ENCODE measurements at places on chromosomes 7 and 10.
A peak's percentile ranks its signal among the peaks of the same experiment; 100 is the strongest.

- DNase-seq = no peak
These were observed 12.0 kb upstream of the KLHL7 start for GRCh38 chr7:23093546-23093945.

- no peak for DNase-seq
These were observed 128.9 kb downstream of the VIPR2 start for GRCh38 chr7:159015454-159016410.

DNA sequence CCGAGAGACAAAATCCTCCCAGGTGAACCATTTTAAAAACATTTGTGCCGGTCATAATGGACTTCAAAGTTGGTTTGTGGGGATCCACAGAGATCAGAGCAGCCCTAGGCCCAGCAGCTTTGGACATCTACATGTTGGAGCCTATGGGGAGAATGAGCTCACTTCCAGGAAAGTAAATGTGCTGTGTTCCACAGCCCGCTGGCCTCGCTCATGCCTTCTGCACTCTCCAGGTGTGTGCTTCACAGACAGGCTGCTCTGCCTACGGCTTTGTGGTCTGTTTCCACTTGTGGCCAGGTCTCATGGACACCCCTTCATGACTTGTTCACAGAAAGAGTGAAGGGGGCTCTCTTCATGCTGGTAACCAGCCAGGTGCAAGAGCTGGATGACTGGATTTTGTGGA, 141.6 kb downstream of the ADARB2 start:
- no peak for DNase-seq

GRCh38 chr7:24325708-24326107, 41.7 kb downstream of the NPY start:
- DNase-seq = peak; percentile 45

DNA sequence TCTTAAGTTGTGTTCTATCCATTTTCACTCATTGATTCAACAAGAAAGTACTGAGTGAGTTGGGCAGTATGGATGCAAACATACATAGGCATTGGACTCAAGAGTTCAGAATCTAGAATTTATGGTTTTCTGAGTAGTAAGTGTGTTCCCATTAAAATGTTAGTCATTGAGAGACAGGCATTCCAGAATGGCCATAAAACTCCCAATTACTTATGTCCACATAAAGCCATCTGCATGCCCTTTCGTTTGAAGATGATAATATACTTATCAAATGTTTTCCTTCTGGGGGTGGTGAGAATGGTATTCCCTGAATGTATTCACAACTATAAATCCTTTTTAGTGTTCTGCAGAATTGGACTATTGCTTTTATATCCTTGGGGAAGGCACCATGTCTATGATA, 131.6 kb downstream of the CD36 start:
- no peak for DNase-seq

- no peak for DNase-seq
These were observed 6.5 kb upstream of the CHST3 start for GRCh38 chr10:71957546-71958275.

- DNase-seq = no peak
These were observed 188.9 kb downstream of the SKIDA1 start for GRCh38 chr10:21336476-21337170.

DNA sequence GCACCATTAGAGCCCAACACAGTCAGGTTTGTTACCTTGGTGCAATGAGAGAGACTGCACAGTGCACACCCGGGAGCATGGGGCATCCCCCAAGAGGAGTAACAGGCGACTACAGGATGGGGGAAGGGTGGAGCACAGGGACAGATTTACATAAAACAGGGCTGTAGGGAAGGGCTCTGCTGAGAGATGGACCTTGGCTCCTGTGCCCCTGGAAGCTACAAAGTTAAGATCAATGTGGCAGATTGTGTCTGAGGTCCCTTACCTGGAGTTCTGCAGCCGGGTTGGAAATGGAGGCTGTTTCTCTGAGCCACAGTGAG, 13.7 kb upstream of the SLC18A3 start:
- no peak for DNase-seq

- no peak for DNase-seq
These were observed 3.6 kb downstream of the INMT start for GRCh38 chr7:30755384-30756154.

DNA sequence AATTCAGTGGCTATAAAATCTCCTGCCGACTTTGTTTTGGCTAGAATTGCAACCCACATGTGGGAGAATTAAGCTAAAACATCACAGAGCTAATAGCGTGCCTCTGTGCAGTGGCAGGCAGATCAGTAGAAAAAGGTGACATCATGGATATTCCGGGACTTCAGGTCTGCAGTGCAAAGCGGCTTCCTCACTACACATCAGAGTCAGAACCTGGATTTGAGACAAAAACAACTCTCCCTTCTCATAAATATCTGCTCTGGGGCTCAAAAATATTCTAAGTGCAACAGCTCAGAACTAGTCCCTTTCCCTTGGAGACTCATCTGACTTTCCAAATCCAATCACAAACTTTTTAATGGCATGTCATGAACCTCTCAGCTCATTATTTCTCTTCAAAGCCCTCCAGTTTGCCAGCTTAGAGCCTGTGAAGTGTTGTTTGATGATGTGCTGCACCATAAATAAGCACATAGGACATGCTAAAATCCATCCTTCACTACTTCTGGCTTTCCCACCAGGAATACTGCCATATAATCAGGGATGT, 337.1 kb downstream of the RNLS start:
- no peak for DNase-seq

- no peak for DNase-seq
These were observed 231.4 kb downstream of the CREB5 start for GRCh38 chr7:28643584-28644340.

DNA sequence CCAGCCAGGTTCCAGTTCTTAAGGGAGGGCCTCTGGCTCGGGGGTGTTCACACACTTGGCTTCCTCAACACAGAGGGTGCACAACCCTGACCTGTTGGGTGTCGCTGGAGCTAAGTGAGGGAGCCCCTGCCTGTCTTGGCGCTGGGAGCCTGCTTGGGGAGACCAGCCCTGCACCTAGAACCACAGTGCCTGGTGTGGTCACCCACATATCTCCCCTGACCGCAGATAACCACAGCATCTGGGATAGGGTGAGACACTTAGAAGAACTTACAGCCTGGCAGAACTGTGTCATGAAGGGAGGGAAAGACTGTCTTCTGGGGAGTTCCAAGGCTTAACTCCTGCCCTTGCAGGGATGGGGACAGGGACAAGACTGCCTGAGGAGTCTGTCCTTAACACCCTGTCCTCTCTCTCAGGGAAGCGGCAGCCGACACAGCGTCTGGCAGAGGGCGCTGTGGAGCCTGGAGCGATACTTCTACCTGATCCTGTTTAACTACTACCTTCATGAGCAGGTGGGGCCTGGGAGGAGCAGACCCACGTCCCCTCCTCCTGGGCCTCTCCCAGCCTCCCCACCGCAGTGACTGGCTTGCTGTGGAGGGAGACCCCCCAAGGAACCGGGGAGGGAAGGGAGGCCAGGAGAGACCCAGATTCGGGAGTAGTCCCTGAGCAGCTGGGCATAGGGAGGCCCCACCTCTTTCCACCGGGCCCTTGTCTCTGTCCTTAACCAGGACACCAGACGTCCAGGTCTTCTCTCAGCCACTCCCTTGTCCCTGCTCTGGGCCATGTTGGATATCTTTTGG, 59.0 kb downstream of the PALD1 start:
- DNase-seq = no peak

GRCh38 chr7:77284005-77284404, 84.4 kb upstream of the FGL2 start:
- no peak for DNase-seq

DNA sequence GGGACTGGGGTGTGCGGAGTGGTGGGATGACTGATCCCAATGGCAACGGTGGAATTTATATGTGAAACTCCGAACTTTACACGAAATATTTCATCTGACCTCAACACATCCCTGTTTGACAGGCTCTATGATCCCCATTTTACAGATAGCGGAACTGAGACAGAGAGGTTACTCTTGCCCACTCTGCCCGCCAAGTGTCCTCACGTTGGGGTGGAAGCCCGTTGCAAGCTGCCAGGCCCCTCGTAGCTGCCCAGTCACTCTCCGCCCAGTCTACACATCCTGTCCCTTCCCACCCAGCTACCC, 397 bp upstream of the NFE2L3 start:
- DNase-seq = no peak

DNA sequence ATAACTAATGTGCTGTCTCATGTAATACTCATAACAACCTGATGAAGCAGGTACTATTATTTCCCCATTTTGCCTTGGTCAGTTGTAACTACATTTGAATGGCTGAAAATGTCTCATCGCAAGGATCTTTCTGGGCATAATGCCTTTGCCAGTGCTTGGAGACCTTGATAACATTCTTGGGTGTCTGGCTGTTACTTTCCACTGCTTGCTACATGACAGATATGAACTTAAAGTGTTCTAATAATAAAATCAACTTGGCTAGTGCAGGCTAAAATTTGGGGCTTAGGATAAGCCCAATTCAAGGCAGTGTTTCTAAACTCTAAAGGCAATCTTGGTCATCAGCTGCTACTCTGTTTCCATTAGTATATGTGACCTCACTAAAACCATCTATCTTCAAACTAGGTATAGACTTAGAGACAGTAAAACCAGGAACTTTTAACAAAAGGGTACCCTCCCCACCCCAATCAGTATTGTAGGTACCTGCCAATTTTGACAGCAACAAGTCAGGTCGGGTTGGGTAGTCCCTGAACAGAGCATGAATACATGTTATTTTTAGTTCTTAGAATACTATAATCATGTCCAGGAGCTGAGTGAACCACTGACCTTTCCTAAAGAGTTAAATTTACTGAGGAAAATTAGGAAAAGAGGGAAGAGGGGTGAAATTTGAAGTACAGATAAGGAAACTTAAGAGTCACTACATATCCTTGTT, 68.2 kb upstream of the AHR start:
- no peak for DNase-seq

GRCh38 chr7:131056007-131056406, 271.7 kb upstream of the MKLN1 start:
- no peak for DNase-seq
